HT1080 (cell line): ENCODE measurements at places on chromosomes 4 and X. TPM values are rescaled to one million over a fixed set of nuclear protein-coding genes. Genes with fewer than 3 reads are reported as not detected.

The MED12 gene
- total RNA-seq, result 10.1 and 13.6 TPM in 2 replicates

The ETNPPL gene
- total RNA-seq, result not detected in 2 replicates

The GUCY1B1 gene
- total RNA-seq, result 5.3 and 7.6 TPM in 2 replicates

The TBC1D9 gene
- 28.1 and 28.2 TPM in 2 replicates for total RNA-seq

The ATOH1 gene
- 0.10 TPM in 1 of 2 replicates, not detected in the other for total RNA-seq

DNA sequence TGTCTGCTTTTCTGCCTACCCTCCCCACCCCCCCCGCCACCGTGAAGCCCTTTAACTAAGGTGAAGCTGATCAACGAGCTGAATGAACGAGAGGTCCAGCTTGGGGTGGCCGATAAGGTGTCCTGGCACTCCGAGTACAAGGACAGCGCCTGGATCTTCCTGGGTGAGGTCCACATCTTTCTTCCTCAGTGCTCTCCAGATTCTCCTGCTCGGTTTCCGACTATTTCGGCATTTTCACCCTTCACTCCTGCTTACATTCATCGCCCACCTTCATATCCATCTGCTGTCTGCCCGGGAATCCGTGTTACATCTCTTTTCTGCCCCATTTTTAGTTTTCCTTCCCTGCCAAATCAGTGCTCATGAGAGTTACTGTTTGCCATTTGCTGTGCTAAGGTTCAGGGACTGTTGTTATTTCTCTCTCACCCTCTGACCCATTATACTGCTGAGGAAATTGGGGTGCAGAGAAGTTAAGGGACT, 459 bp downstream of the RBMX2 start:
- no peak for DNase-seq

DNA sequence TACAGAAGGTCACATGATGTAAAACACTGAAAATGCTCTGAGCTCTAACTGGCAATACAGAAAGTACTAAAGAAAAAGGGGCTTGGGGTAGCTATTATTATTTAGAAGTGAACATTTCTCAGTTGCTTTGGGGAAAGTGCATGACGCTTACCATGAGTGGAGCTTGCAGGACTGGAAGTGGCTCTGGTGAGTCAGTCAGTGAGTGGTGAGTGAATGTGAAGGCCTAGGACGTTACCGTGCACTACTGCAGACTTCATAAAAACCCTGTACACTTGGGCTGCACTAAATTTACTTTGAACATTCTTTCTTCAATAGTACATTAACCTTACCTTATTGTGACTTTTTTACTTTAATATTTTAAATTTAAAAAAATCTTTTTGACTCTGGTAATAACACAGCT, 89.3 kb upstream of the ENPP6 start:
- DNase-seq, result peak; percentile 69
